ENCODE measurements at places on chromosomes 12 and 14.
A peak's percentile ranks its signal among the peaks of the same experiment; 100 is the strongest.

GRCh38 chr14:77123381-77124325 lies 17.9 kb downstream of the ZDHHC22 start:
- DNase-seq, result no peak

DNA sequence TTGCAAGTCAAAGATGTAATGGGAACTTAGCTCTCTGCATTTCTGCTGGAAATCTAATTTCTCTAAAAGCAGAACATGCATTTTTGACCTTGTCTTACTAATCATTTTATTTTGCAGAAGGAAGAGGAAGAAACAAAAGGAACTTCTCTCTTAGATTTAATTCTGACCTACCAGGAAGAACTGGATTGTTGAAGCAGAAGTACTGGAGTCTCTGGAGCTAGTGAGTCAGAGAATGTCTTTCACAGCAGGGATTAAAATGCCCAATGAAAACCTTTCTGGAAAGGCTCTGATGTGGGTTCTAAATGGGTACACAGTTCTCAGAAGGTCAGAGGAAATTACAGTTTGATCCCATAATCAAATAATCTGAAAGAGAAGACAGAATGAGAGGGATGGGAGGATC lies 70.8 kb upstream of the GNG2 start:
- no peak for DNase-seq

GRCh38 chr14:47675466-47676314 lies at the start of gene MDGA2:
TSS of gene MDGA2 (minus strand) at chr14:47675605.
- DNase-seq, result peak; percentile 42

DNA sequence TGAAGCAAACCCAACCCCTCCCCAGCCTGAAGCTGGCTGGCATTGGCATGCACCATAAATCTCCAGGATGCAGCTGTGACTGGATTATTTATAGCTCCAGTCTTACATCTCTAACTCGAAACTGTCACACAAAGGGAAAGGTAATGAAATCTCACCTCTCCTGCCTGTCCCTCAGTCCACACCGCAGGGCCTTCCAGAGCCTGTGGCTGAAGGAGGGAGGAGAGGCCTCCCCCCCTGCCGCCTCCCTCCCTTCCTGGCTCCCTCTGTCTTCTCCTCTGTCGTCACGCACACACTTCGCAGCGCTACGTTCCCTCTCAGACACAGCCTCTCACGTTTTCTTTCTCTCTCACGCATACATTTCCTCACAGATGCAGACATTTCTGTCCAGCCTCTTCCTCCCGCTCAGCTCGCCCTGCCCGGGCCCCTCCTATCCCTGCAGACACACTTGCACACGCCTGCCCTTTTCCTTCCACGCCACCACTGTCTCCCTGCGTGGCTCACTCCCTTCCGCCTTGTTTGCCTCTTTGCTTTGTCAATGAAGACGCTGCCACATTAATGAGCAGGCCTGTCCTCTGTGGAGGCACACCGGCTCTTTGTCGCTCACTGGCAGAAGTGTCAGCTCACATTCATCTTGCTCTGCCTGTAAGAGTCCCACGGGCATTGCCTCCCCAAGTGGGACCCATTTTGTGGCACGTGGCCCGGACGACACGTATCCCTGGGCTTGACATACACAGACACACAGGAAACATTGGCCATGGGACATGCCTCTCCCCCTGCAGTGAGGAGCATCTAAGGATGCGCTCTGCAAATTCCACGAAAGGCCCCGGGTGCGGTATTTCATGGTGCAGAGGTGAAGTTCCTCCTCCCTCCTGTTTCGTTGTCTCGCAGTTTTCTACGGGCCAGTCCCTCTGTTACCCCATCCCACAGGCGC lies 27.9 kb downstream of the IRF2BPL start:
- DNase-seq, result no peak

- DNase-seq, result no peak
Observed at GRCh38 chr12:75724307-75724927, 213.0 kb upstream of the KRR1 start.

DNA sequence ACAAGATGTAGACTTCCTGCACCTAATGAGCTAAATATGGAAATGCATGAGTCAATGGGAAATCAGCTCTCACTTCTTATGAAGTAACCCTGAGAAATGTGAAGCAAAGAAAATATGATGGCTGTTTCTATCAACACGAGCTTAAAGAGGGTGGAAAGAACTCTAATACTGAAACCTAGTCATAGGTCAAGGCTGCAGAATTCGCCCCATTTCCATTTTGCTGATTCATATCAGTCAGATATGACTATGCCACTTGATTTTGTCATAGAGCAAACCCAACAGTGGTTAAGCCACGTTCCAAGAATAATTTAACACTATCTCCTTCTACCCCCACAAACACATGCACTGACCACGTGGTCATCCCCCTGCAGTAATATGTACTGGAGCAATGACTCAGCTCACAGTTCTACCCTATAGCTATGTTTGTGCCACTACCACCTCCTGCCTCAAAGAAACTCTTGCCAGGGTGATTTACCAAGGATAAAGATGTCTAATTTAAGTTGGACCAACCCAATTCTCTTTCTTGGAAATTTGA lies 157.5 kb downstream of the TMTC3 start:
- DNase-seq, result no peak

- no peak for DNase-seq
Observed at GRCh38 chr12:88855301-88855700, 275.0 kb upstream of the KITLG start.

- DNase-seq, result no peak
Observed at GRCh38 chr12:70508178-70508577, 129.1 kb downstream of the PTPRB start.

DNA sequence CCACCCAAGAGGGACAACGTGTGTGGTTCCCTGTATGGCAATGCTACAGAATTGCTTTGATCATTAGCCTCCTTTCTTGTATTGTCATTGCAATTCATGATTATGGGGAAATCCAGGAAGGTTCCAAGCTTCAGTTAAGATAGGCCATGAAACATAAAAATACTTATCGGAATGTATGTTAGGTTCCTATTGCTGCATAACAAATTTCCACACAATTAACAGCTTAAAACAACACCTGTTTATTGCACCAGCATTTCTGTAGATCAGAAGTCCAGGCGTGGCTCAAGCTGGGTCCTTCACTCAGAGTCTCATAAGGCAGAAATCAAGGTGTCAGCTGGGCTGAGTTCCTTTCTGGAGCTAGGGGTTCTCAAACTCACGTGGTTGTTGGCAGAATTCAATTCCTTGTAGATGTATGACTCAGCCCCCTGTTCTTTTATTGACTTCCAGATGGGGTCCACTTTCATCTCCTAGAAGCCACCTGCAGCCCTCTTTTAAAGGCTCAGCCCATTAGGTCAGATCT lies 365.6 kb upstream of the TMPO start:
- DNase-seq, result no peak

DNA sequence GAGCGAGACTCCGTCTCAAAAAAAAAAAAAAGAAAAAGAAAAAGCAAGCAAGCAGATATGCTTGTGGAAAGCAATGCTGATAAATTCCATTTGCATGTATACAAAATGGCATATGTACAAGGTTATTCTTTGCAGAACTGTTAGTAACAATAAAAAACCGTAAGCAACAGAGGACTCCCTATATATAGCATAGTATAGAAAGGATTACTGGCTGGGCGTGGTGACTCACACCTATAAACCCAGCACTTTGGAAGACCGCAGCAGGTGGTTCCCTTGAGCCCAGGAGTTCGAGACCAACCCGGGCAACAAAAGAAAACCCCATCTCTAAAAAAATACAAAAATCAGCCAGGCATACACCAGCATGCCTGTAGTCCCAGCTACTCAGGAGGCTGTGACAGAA lies 13.5 kb downstream of the GCN1 start:
- no peak for DNase-seq

- DNase-seq, result peak; percentile 59
Observed at GRCh38 chr14:90556012-90556477, 159.2 kb downstream of the CALM1 start.

DNA sequence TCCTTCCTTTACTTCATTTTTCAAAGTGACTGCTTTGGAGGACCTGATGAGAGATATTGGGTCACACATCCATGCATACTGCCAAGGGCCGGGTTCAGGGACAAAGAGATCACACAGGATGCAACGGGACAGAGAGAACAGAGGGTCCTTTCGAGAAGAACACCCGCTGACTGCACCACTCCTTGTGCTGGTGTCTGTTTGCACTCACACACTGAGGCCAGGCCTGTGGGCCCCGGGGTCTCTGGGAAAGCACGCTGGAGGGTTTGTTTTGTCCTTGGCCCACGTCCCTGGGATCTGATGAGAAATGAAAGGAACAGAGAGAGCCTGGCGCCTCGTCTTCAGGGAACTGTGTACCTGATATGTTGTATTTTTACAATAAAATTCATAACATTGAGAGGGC lies 42.2 kb downstream of the PAH start:
- DNase-seq, result no peak

- peak; percentile 51 for DNase-seq
Observed at GRCh38 chr12:121781484-121781997, 11.9 kb downstream of the RHOF start.

DNA sequence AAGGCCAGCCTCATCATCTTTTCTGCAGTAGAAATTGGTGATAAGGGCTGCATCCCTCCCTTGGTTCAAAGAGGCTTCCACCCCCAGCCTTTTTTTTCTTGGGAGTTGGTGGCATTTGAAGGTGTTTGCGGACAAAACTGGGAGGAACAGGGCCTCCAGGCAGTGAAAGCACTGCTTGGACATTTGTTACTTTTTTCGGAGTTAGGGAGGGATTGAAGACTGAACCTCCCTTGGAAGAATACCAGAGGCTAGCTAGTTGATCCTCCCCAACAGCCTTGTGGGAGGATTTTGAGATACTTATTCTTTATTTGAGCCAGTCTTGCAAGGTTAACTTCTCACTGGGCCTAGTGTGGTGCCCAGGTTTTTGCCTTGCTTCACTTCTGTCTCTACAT lies 3.2 kb downstream of the PABPN1 start:
- no peak for DNase-seq

DNA sequence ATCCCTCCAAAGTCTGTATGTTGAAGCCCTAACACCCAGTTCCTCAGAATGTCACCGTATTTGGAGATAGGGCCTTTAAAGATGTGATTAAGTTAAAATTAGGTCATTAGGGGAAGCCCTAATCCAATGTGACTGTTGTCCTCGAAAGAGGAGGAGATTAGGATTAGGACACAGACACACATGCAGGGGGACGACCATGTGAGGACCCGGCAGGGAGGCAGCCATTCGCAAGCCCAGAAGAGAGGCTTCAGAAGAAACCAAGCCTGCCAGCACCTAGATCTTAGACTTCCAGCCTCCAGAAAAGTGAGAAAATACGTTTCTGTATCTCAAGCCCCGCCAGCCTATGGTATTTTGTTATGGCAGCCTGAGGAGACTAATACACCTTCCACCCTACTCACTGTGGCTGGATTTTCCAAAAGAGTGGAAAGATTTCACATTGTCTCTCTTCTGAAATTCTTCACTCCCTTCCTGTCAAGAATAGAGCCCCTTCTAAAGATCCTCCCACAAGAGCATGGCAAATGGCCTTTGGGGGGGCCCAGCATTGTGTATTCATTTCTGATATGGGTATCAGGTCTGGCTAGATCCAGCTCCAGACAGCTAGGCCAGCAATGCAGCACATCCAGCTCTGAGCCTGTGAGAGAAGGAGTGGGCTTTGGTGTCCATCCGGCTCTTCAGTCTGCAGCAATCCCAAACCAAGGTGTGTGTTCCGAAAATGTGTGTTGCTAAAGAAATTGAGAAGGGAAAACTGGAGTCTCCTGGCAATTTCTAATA lies 15.4 kb upstream of the UBC start:
- no peak for DNase-seq

GRCh38 chr12:132078190-132078589 lies 65.9 kb downstream of the DDX51 start:
- no peak for DNase-seq

GRCh38 chr12:40515041-40515816 lies 177.0 kb upstream of the CNTN1 start:
- DNase-seq, result no peak
